ENCODE measurements at places on chromosomes 2 and 18. TPM values are rescaled to one million over a fixed set of nuclear protein-coding genes. Genes with fewer than 3 reads are reported as not detected.

DNA sequence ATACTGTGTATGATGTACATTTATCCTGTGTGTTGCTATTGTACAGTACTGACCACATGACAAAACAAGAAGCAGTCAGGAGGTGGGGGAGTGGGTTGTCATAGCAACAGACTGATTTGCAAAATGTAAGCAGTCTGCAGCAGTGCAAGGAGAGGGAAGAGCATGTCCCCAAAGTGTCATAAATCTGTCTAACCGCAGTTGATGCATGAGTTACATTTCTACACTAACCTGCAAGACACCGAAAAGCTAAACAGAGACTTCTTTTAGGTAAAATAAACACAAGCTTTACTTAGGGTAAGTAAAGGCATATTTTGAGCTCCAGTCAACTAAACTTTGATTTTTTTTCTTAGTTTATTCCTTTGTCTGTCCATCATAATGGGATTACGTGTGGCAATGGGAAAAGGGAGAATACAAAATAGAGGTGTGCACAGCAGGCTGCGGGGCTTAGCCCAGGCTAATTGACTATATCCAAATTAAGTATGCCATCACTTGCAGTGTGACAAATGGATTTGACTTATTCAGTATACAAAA lies 134.5 kb downstream of the MEIS1 start:
- ATAC-seq: no peak

DNA sequence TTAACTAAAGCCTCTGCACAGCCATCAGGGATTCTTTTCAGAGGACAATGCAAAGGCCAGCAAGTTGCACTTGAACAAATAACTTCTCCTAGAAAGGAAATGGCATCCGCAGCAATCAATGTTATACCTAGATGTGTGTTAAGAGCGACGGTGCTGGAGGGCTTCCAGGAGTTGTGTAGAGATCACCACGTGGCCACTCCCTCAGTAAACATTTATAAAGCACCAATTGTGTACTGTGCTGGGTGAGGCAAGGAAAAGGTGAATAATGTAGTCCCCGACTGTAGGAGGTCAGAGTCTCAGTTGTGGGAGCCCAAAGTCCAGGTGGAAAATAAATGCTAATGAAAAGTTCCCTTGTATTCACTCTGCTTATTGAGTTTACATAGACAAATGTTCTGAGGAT lies 135.0 kb downstream of the ALK start:
- no peak for ATAC-seq

GRCh38 chr2:126916744-126917143 lies 18.1 kb downstream of the TEX51 start:
- no peak for ATAC-seq

Gene RNF25
- total RNA-seq: 15.3 TPM

DNA sequence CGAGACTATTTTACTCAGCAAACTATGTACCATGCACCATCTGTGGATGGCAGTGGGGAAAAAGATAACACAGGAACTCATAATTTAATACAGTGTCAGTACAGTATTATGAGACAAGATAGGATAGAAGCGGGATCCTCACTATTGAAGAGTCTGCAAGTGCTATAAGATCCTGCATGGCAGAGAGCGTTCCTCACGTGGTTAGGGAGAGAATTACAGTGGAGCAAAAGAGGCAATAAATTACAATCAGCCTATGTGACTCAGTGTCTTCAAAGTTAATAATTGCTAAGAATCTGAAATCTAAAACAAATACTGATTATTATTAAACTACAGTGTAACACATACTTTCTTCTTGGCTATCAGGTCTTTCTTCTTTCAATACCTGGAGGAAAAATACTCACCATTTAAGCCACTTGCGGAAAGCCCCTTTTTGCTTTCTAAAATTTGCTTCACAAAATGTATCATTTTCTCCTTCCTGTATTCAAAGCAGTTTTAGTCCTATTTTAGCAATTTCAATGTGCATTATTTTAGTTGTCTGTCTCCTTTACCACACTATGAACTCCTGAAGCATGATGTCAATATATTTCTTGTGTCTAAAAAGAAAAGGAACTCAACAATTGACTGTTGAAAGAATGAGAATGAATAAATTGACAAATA lies 342.9 kb downstream of the SPAG16 start:
- no peak for ATAC-seq

GRCh38 chr18:33906046-33906445 lies 318.7 kb downstream of the NOL4 start:
- ATAC-seq: no peak

- no peak for ATAC-seq
Observed at GRCh38 chr2:132549935-132550670, 119.9 kb downstream of the LYPD1 start.

Gene ANXA4
- 71.8 TPM for total RNA-seq

- peak; percentile 74 for ATAC-seq
Observed at GRCh38 chr2:121360566-121361300, 75.7 kb upstream of the TFCP2L1 start.

DNA sequence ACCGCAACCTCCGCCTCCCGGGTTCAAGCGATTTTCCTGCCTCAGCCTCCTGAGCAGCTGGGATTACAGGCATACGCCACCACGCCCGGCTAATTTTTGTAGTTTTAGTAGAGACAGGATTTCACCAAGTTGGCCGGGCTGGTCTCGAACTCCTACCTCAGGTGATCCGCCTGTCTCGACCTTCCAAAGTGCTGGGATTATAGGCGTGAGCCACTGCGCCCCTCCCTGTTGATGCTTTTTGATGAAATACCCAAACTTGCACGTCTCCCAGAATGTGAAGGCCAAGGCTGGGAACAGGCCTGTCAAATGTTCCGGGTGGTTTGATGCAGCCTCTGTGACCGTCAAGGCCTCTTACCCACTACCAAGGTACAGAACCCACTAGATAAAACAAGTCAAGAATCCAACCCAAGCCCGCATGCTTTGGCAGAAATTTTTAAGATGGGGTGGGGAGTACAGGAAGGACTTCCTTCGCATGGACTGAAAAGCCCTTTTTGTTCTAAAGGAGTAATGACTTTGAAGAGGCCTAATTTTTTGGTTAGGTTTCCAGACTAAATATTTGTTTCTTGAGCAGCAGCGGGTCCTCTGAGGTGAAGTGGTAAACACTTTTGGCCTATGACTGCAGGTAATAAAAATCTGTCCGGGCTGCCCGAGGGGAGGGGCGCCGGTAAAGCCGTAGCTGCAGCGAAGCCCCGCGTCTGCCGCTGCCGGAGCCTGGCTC lies 3.7 kb upstream of the EVX2 start:
- ATAC-seq: no peak

Gene WDR43
- 44.9 TPM for total RNA-seq

GRCh38 chr2:210199186-210199765 lies 26.0 kb downstream of the ACADL start:
- ATAC-seq: no peak

Gene SCLY
- 8.9 TPM for total RNA-seq

DNA sequence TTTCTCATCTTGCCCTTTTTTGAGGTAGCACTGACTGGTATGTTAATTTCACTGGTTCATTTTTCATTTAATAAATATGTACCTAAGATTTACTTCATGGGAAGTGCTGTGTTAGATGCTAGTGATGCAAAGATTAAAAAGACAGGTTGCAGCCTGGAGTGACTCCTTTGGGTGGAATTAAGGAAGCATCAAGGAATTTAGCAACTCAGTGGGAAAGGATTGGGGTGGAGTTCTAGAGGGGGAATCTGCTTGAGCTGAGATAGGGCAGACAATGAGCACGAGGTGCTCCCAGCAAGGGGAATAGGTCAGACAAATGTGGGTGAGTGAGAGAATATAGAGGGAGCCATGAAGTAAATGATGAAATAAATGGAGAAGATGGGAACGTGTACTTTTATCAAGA lies 57.0 kb downstream of the LYPD6 start:
- no peak for ATAC-seq

GRCh38 chr18:61169386-61169785 lies 163.8 kb upstream of the CDH20 start:
- no peak for ATAC-seq

DNA sequence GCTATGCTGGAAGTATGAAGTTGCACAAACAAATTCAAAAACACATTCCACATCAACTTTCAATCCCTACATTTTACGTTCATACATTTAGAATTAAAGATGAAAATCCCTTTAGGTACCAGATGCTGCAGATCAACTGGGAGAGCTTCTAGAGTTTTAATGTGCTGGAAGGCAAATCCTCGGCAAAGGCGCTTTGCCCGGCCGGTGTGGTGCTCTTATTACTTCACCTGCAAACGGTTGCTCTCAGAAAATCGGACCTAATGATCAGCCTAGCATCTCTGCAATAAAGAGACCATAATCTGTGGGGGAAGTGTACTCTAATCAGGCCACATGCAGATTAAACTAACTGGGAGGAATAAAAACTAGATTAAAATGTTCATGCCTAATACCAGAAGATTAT lies 513.8 kb downstream of the ZEB2 start:
- no peak for ATAC-seq

DNA sequence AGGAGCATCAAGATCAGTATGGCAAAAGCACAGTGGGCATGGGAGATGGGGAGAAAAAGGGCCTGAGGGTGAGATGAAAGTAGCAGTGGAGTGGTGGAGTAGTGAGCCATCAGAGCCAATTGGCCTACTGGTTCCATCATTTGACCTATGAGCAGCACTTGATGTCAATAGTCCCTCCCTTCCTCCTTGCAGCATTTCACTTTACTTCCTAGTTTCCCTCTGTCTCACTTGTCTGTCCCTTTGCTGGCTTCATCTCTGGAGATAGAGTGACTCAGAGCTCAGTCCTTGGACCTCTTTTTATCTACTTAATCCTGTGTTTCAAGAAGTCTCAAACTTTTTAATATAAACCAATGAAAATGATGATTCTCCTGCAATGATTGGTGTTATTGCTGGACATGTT lies 32.1 kb downstream of the FBXO48 start:
- no peak for ATAC-seq

DNA sequence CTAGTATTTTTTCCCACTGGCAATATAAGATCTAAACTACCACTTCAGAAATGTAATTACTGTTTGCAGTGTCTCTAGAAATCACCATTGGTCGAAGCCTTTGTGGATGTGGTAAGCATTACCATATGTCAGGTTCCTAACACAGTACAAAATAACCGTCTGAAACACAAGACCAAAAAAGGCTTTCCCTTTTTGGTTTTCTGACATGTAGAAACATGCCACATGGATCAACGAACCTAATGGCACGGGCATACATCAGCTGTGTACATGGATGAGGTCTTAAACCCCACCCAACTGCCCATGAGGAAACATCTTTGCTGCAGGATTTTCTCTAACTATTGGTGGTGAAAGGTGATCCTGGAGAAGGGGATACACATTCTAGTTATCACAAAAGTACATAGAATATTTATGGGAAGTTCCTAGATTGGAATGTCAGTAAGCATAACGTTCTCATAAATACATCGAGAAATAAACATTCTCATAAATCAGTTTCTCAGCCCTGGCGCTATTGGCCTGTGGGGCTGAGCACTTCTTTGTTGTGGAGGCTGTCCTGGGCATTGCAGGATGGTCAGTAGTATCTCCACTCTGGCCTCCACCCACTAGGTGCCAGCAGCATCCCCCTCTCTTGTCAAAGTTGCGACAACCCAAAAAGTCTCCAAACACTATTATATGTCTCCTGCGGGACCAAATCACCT lies 9.0 kb downstream of the VIT start:
- no peak for ATAC-seq

- ATAC-seq: no peak
Observed at GRCh38 chr18:9659499-9660375, 45.4 kb upstream of the PPP4R1 start.

GRCh38 chr2:212922701-212923100 lies 228.7 kb downstream of the IKZF2 start:
- no peak for ATAC-seq

Gene IAH1
- total RNA-seq: 32.2 TPM

GRCh38 chr2:3433776-3434400 lies 54.4 kb downstream of the TRAPPC12 start:
- no peak for ATAC-seq

Gene GRB14
- 0.36 TPM for total RNA-seq

Gene ARHGEF4
- 41.8 TPM for total RNA-seq

GRCh38 chr2:219766658-219767057 lies 139.2 kb downstream of the SLC4A3 start:
- no peak for ATAC-seq

GRCh38 chr2:28155627-28156026 lies 237.0 kb upstream of the FOSL2 start:
- ATAC-seq: no peak

DNA sequence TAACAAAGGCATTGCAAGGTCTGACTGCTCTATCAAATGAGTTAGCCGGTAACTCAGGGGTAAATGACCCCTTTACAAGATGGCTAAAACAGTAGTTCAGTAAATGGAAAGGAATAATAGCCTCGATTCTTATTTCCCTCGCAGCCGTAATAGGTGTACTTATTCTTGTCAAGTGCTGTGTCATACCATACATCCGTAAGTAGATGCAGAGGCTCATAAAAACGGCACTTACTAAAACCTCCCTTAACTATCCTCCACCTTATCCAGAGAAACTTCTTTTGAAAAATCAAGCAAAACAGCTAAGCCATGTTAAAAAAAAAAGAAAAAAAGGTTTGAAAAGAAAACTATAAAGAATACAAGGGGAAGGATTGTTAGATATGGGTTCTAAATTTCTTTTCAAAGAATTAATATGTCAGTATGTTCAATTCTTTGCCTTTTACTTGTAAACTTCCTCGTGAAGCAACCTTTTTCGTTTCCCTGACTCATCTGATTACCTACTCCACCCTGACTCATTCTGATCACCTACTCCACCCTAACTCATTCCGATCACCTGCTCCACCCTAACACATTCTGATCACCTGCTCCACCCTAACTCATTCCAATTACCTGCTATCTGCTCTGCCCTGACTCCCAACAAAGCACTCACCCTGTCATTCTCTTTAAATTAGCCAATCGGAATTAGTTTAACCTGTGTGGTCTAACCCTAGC lies 127.5 kb downstream of the SPAG16 start:
- ATAC-seq: peak; percentile 67

DNA sequence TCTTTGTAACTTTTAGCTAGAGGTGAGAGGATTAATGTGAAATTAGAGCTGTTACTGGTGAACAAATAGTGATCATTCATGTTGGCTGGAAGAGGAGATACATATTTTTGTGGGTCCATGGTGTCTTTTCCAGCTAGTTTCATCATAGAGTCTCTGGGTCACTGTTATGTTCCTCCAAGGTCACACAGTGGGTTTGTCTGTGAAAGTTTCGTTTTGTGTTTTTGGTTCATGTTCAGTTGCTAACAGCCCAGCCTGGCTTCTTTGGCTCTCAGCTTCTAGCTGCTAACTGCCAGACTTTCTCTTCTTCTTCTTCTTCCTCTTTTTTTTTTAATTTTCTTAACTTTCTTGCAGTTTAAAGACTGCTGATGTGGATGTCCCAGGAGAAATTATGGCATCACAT lies 480.0 kb upstream of the SYT4 start:
- ATAC-seq: no peak

- ATAC-seq: no peak
Observed at GRCh38 chr2:241956521-241957110, 87.1 kb downstream of the RTP5 start.

Gene RAB17
- total RNA-seq: 7.8 TPM

DNA sequence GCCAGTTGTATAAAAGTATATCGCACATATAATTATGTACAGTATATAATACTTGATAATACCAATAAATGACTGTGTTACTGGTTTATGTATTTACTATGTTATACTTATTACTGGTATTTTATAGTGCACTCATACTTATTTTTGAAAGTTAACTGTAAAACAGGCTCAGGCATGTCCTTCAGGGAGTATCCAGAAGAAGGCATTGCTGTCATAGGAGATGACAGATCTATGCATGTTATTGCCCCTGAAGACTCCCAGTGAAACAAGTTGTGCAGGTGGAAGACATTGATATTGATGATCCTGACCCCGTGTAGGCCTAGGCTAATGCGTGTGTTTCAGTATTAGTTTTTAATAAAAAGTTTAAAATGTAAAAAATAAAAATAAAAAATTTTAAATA lies 20.3 kb upstream of the ASXL3 start:
- peak; percentile 28 for ATAC-seq

Gene SP5
- total RNA-seq: 0.16 TPM
